NCI-H524 (cell line): ENCODE measurements at places on chromosomes 7 and 10.

GRCh38 chr7:17033245-17033644 is 151.5 kb upstream of the AGR3 start:
- DNase-seq: no peak

DNA sequence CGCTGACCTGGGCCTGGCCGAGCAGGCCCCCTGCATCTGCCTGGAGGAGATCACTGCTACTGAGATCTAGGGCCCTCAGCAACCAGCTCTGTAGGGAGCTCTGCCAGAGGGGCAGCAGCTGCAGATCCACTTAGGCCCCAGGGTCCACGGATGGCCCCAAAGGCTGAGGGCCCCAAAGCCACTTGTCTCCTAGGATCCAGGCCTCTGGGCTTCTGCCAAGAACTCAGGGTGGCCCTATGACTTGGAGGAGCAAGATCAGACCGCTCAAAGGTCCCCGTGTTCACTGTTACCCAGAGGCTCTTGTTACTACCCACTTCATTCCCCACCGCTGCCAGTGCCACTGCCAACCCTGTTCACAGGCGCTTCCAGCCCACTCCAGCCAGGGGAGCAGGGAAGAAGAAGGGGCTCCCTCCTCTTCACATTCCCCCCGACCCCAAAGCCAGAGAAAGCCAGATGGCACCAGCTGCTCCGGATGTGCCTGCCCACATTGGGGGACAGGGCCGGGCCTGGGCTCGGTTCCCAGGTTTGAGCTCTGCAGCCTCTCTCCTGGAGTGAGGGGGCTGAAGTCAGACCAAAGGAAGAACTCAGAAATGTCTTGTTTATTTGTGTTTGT is 7.6 kb downstream of the LZTS2 start:
- DNase-seq: no peak

DNA sequence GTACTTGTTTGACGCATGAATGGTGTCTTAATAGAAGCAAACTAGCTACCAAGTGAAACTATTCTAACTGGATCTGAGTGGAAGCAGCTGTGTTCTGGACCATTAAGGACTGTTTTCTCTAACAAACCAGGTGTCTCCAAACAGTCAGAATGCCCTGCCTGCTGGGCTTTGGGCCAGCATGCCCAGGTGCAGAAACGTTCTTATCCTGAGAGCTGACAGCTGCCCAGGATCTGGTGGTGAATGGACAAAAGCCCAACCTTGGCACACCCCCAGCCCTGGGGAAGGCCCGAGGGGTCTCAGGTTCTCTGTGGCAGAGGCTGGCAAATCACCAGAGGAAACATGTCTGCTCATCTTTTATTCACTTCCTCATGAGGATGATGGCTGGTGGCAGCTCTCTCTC is 48.2 kb upstream of the LAMB4 start:
- peak; percentile 72 for DNase-seq

DNA sequence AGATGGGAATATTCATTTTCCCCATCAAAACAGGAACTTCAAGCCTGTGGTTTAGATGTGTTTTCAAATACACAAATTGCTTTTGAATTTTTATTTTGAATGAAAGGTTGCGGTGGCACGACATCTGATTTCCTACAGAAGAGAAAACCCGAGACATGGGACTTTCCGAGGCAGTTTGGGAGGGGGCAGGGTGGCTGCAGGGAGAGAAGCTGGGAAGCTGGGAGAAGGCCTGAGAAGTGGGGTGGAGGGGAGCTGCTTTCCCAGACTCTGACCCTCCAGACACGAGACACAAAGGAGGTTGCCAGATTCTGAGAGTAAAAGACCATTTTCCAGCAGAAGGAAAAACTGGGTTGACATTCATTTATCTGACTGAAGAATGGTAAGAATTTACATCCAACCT is 19.6 kb downstream of the TMEM176A start:
- no peak for DNase-seq

DNA sequence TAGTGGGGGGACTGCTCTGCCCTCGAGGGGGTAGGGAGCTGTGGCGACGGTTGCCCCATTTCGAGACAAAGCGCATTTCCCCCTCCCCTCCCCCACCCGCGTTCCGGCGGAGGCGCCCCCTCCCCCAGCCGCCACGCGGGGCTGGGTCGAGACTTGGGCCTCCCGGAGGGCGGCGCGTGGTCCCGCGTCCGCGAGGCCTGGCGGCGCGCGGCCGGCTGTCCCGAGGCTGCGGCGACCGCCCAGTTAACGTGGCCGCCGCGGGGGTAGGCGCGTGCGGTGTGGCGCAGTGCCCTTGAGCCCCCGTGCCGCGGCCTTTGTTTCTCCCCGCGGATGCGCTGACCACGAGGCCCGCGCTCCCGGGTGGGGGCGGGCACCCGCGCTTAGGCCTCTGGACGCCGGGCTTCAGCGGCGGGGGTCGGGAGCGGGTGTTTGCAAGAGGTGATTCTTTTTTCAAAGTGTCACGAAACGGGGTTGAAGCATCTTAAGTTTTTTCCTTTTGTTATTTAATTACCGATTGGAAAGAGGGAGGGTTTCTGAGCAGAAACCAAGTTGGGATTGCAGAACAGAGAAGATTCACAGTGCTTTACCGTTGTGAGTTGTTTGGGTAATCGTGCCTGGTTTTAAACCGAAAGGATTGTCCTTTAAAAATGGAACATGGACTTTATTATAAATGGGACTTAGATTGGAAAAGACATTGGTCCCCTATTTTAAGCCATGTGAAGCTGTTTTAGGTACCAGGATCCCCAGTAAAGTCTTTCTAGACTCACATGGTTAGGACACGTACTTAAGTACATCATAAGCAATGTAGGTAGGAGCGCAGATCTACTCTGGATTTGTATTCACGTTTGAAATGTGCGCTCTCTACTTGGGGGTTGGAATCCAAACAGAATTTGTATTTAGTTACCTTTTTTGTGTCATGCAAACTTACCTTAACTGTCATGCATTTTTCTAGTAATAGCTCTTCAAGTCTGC is 760 bp downstream of the CBX3 start:
- peak; percentile 40 for DNase-seq

GRCh38 chr7:154862153-154862791 is 140.7 kb downstream of the PAXIP1 start:
- no peak for DNase-seq

- DNase-seq: no peak
Observed at GRCh38 chr7:137135654-137136350, 207.7 kb downstream of the PTN start.

DNA sequence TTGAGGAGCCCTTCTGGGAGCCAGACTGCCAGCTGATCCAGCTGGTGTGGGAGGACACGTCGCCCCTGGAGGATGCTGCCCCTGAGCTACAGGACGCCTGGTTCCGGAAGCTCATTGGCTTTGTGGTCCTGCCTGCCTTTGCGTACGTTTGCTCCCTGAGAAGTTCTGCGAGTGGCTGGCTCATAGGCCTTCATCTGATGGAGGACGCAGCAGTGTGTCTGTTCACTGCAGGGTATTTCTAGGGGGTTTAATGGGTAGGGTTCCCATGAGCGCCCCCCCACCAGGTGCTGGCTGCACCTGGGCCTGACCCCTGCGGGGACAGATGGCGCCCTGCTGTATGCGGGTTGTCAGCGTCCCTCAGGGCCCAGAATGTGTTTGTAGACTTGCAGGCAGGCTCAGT is 5.0 kb downstream of the PAOX start:
- DNase-seq: no peak

DNA sequence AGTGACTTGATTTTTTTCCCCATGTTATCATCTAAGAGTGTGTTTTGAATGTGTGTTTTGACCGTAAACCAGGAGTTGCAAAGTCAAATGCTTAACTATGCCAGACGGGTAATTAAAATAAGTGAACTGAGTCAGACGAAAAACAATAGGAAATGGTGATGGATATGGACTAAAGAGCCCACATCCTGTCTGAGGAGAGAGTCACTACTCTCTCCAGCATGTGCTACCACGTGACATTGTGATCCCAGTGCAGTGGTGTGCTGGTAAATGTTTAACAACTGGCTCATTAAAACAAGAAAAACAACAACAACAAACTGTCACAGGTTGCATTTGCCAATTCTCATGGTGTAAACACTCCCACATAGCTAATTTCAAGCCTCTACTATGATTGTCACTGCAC is 164.3 kb downstream of the SUGCT start:
- DNase-seq: no peak

- no peak for DNase-seq
Observed at GRCh38 chr10:131946321-131946751, 35.4 kb downstream of the BNIP3 start.

- DNase-seq: peak; percentile 56
Observed at GRCh38 chr10:130483691-130484467, 347.7 kb downstream of the GLRX3 start.

DNA sequence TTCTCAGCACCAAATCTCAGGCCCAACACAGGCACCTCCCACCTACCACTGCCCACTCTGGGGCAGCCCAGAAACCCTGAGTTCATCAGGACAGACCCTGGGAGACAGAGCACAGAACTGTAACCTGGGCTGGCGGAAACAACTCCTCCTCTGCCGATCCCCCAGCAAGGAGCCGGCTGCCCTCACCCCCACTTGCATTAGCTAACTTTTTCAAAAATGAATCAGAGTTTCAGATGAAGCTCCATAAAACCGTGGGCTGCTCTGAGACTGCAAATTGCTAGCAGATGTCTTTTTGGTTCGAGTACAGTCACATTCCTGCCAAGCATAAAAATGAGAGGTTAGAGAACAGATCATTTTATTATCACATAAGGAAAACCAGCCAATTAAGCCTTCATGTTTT is 93.4 kb upstream of the PARD3 start:
- DNase-seq: no peak

- no peak for DNase-seq
Observed at GRCh38 chr10:72808001-72808400, 85.5 kb upstream of the OIT3 start.

DNA sequence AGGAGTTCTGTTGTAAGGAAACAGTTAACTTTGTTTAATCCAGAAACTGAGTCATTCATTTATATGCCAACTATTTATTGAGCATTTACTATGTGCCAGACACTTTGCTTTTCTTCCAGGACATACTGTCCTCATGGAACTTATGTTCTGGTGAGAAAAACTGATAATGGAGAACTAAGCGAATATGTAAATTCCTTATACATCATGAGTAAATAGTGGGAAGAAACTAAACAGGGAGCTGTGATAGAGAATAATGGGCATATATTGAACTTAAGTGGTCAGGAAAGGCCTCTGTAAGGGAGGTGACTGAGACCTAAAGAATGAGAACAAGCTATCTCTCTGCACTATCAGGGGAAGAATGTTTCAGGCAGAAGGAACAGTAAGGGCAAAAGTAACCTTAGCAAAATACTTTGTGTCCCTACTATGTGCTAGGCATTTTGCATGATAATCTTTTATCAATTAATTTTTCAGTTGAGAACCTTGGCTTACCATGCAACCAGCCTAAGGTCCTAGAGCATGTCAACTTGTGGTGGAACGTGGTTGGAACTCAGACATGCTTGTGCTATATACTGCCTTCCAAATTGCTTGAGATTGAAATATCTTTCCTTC is 45.4 kb downstream of the ST7 start:
- DNase-seq: no peak

DNA sequence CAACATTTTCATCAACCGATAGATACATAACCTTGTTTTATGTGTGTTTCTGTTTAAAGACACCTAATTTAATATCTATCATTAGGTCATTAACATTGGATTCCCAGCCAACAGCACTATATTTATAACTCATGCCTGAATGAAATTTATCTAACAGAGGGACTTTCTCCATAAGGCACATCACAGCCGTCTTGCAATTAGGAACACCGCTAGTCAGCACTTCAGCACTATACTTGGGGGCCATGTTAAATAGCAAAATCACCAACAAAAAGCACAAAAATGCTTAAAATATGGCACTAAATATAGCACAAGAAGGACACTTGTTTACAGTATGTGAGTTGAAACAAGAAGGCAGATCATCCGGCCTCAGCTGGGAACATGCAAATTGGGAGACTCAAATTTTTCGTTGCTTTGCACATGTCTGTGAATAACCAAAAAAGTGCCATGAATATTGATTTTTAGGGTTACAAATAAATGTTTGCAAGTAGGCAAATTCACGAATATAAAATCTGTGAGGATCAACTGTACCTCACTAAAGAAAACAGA is 51.0 kb downstream of the TLL2 start:
- DNase-seq: no peak

DNA sequence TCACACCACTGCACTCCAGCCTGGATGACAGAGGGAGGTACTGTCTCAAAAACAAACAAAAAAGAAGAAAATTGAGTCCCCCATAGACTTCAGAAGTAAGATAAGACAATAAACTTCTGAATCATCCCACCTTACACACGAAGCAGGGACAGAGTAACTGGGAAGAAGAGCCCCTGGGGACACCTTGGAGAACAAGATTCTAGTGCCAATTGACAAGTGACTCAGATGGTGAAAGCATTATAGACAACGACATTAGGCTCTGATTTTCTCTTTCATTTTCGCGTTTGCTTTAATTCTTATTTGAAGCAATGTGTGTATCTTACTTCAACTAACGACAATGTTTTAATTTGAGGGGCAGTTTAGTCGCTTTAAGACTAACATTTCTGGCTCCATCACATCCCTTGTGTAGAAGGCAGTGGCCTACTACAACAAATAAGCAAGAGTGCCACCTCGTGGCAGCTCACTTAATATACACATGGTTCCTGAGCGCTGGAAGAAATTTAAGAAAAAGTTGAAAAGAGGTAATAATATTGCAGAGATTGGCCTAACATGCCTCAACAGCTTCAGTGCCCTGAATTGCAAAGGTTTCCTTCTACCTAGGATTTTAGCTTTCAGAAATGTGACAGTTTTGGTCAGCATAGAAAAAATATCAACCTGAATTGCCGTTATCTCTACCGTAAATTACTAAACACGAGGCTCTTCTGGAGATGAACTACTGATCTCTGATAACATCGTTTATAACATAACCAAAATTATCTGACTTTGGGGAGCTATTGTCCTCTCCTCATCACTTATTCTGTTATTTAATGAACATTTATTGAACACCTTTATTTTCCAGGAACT is 36.7 kb downstream of the ASNS start:
- DNase-seq: peak; percentile 39

- peak; percentile 74 for DNase-seq
Observed at GRCh38 chr10:15168291-15168785, at the start of gene NMT2. Gene NMT2 (minus strand): TSS chr10:15168693. CDS start chr10:15168612, 81 bp downstream.

DNA sequence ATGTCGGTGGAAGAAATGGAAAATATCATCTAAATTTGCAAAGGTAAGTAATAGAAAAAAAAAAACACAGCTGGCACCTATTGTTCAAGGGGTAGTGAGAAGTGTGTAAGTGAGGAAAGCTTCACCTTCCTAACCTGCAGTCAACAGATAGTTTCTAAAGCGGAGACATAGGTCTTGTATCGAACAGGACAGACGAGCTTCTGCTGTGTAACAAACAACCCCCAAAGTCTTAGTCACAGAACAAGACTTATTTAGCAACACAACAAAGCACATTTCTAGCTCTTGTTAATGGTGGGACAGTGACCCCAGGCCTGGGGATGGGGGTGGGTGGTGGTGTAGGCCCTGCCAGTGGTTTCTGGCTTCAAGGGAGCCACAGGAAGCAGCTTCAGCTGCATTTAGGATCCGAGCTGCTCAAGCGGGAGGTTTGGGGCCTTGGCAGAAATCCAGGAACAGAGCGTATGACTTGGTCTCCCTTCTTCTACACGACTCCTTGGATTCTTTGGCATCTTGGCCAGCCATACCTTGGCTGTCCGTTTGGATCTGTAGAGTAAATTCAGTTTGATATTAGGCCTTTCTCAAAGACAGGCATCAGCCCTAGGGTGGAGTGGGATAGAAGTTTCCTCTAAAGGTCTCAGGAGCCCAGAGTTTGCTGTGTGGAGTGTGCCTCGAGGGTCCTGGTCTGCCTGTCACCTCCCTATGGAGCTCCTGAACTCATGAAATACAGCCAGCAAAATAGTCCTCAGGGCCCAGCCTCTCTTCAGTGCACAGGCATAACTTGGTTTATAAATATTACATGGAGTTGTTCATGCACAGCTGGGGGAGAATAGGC is 56.9 kb upstream of the SHH start:
- DNase-seq: no peak
